Progenitor cell of endocrine pancreas (in vitro differentiated cells): ENCODE measurements at places on chromosomes 7 and 10. TPM values are rescaled to one million over a fixed set of nuclear protein-coding genes. Genes with fewer than 3 reads are reported as not detected.

Gene PDSS1
- total RNA-seq, result 13.4 and 14.4 TPM in 2 replicates

Gene PROSER2
- total RNA-seq, result 18.8 and 19.0 TPM in 2 replicates

- no peak overlapping the region for H3K27ac ChIP-seq
- DNase-seq, result no peak
- H3K36me3 ChIP-seq, result no peaks in the 10 kb centered on the region
- H3K4me3 ChIP-seq, result no peak overlapping the region
- H3K27me3 ChIP-seq, result peaks cover 6% of the 10 kb centered on the region
- no peaks in the 10 kb centered on the region for H3K4me1 ChIP-seq
These were observed 75.1 kb upstream of the SP4 start for GRCh38 chr7:21352540-21353387.

GRCh38 chr7:82598958-82599357 lies 155.4 kb upstream of the CACNA2D1 start:
- H3K27ac ChIP-seq, result no peak overlapping the region
- no peak overlapping the region for H3K4me3 ChIP-seq
- H3K4me1 ChIP-seq, result peaks cover 9% of the 10 kb centered on the region
- no peak for DNase-seq
- H3K27me3 ChIP-seq, result no peaks in the 10 kb centered on the region

GRCh38 chr7:127252778-127253280 lies at the start of gene GRM8:
GRM8 (minus strand) TSS chr7:127252941.
- H3K4me3 ChIP-seq, result peak within 1 kb of the TSS; percentile 82
- peak within 1 kb of the TSS; percentile 33 for H3K27ac ChIP-seq
- peaks cover 76% of the 10 kb centered on the region for H3K27me3 ChIP-seq
- peak; percentile 45 for DNase-seq

Gene TECTB
- total RNA-seq, result not detected in 2 replicates

DNA sequence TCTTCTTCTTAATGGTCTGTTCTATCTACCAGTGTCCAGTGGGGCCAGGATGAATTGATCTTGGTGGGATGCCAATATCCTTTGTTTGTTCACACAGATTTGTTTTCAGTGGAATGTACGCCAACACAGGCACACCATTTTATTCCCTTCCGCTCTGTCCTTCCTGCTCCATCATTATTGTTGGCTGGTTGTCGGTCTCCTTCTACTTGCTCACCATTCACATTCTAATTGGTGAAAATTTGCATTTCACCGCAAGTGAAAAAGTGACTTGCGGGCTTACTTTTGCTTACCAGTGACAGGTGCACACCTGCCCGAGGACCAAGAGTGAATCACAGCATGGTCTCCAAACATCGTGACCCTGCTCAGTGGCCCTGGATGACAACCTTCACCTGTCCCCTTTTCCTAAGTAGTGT lies 148.3 kb downstream of the NOC3L start:
- DNase-seq, result no peak
- no peaks in the 10 kb centered on the region for H3K27me3 ChIP-seq
- no peak overlapping the region for H3K4me3 ChIP-seq
- H3K36me3 ChIP-seq, result no peaks in the 10 kb centered on the region
- H3K27ac ChIP-seq, result no peak overlapping the region
